ENCODE measurements at places on chromosomes 6 and 20.
A peak's percentile ranks its signal among the peaks of the same experiment; 100 is the strongest.

DNA sequence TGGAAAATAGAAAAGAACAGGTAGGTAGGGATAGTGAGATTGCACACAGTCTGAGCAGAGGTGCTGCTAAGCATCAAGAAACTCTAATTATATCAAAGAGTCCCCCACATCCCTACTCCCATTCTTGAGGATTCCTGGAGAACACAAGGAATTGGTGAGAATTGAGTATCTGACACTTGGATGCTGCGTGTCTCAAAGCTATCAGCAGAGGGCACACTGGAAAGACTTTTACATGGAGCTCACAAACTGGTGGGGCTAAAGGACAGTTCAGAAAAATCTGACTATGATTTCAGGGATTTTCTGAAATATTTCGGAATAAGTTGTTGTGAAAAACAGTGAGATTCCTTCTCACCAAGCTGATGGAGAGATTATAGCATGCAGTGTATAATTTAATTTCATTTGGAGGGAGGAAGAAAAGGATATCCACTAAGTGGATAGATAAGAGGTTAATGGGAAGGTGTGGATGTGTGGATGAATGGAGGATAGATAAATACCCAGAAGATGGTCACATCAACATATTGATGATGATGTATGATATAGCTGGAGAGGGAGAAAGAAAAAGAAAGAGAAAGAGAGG lies 215.4 kb upstream of the DEFB112 start:
- DNase-seq: no peak

DNA sequence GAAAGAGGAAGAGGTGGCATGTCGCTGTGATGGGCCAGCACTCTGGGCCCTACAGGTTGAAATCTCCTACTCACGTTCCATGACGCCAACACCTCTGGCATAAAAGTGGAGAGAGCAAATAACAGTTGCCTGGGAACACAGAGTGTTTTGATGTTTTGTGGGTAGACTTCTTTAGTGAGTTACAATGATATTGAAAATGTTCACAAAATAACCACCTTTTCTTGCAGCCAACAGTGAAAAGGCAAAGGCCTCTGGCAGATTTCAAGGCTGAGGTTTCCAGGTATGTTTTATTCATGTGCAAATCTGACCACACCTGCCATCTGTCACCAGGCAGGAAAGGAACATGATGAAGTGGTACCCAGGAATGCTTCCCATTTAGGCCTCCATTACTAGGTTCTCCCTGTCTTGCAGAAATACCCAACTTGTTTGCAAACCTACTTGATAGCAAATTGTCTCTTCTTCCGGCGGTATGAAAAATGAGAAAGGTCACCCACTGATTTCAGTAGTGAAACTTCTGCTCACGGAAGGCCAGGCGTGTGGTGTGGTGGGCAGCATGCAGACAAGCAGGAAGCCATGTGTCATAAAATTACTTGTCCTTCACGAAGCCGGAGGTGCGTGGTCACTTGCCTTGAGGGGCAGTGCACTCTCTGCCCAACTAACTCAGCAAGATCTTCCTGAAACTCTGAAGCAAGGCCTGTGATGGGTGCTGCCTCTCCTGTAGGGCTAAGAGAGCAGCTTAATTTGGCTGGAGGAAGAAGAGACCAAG lies 299.1 kb upstream of the PRDM1 start:
- DNase-seq: no peak

DNA sequence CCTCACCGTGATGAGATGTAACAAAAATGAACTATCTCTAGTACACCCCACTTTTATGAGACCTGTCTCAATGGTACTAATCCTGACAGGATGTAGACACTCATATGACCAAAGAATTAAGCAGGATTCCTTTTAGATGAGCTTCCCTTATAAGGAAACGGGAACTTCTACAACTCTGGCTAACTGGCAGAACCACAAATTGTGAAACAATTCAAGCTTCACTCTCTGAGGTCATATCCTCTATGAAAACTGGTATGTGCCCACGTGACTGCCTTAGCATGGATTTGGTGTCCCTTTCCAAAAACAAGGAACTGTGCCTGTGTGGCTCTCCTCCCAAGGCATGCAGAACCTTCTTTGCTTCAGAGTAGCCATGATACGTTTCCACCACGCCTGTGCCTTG lies 14.1 kb upstream of the CPNE5 start:
- DNase-seq: no peak

- DNase-seq: peak; percentile 20
These were observed 99.4 kb downstream of the BFSP1 start for GRCh38 chr20:17431621-17432364.

DNA sequence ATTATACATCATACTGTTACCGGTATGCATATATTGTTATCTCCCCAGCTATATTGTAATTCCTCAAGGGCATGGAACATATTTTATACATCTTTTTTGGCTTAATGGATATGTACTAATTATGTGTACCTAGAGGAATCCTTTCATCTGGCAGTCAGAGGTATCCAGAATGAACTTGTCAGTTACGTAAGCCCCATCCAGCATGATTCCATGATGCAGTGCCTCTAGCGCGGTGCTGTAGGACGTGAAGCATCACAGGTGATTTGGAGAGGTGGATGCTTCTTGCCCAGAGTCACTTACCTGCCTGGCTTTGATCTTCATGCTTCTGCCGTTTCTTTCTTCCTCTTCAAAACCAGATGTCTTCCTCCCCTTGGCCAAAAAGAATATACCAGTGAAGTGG lies 159.1 kb downstream of the UST start:
- DNase-seq: no peak

DNA sequence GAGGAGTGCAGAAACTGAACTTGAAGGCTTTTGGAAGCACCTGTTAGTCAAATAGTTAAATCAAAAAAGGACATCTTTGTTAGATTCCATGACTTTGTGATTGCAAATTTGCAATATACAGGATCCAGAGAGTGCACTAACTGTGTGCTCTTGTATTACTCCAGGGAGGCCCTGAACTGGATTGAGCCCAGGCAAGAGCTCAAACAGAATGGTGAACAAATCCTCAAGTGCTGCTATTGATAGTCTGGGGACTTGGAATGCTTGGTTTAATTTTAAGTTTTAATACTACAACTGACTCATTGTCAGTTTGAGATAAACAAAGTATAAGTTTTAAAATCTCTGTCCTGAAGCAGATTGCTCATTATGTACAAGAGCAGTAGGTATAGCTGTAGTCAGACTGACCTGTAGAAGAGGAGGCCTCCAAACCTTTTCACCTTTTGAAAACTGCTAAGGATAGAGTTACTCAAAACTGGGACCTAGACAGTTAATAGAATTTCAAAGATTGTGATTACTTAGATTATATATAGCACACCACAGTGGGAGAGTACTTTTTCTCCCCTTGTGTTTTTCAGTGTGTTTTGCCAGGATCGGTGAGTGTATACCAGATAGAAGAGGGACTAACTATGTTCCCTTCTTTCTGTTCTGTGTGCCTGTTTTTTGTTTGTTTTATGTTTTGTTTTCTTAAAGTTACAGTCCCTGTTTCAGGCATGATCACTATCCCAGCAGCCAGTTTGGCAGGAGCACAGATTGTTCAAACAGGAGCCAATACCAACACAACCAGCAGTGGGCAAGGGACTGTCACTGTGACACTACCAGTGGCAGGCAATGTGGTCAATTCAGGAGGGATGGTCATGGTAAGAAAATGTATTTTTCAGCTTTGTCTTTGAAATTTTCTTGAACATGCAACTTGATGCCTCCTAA lies 18.3 kb downstream of the NFYA start:
- no peak for DNase-seq

- no peak for DNase-seq
These were observed 83.5 kb downstream of the CTNNBL1 start for GRCh38 chr20:37777012-37777950.
